EL (cell line): ENCODE measurements at places on chromosomes 3 and 15.

DNA sequence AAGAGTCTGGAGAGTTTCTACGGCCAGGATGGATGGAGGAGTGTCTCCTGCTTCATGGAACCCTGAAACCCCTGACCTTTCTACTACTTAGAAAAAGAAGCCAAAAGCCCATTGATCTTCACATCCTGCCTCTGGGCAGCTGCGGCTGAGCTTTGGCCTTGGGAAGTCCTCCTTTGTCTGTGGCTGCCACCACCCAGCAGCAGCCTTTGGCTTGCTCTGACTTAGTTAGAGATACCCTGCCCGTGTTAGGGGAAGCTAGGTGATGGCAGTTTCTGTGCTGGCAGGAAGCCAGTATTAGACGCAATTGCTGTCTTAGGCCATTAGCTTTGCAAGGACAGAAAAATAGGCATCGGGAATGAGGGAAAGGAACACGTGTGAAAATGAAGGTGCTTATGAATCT lies 18.8 kb downstream of the APH1B start:
- no peak for DNase-seq

- no peak for DNase-seq
These were observed 21.1 kb downstream of the CTSH start for GRCh38 chr15:78923480-78924360.

DNA sequence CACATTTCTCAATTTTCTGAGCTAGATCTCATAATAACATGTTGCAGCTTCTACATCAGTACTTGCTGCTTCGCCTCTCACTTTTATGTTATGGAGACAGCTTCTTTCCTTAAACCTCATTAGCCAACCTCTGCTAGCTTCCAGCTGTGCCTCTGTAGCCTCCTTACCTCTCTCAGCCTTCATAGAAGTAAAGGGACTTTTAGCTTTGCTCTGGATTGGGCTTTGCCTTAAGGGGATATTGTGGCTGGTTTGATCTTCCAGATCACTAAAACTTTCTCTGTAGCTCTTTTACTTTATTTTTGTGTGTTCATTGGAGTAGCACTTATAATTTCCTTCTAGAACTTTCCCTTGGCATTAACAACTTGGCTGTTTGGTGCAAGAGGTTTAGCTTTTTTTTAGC lies 150.1 kb downstream of the ATG7 start:
- no peak for DNase-seq

GRCh38 chr15:64703632-64703959 lies 71.8 kb downstream of the RBPMS2 start:
- DNase-seq = no peak

DNA sequence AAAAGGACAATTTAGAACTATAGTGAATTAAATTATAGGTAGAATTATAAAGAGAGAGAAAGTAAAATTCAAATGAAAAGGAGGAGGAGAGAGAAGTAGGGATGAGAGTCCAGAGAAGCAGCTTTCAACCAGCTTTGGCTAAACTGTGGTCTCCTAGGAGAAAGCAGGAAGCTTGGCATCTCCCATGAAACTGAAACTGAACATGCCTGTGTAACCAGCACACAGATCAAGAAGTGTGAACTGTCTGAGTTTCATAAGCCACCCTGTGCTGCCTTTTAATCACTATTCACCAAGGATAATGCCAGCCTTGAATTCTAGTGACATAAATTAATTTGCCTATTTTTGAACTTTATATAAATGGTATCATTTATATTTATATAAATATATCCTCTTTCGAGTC lies 128.5 kb downstream of the MYRIP start:
- peak; percentile 20 for DNase-seq

- no peak for DNase-seq
These were observed 28.8 kb downstream of the PPM1L start for GRCh38 chr3:160784853-160785252.

GRCh38 chr3:174862101-174862500 lies 3.0 kb downstream of the NAALADL2 start:
- no peak for DNase-seq

DNA sequence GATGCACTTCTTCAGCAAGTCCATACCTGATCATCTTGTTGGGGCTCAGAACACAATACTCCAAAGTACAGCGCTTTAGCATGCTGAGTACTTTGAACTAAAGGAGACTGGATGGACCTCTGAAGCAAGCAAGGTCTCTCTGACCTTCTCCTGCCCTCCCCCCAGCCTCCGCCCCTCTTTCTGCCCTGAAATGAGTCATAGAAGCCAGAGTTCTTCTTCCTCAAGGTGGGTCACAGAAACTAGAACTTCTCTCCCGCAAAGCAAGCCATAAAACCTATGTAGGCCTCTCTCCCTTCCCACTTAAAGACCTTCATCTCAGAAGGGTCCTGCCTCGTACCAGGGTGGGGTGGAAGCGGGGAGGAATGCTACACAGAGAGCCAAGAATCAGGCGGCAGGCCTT lies 230.5 kb upstream of the PROK2 start:
- no peak for DNase-seq

DNA sequence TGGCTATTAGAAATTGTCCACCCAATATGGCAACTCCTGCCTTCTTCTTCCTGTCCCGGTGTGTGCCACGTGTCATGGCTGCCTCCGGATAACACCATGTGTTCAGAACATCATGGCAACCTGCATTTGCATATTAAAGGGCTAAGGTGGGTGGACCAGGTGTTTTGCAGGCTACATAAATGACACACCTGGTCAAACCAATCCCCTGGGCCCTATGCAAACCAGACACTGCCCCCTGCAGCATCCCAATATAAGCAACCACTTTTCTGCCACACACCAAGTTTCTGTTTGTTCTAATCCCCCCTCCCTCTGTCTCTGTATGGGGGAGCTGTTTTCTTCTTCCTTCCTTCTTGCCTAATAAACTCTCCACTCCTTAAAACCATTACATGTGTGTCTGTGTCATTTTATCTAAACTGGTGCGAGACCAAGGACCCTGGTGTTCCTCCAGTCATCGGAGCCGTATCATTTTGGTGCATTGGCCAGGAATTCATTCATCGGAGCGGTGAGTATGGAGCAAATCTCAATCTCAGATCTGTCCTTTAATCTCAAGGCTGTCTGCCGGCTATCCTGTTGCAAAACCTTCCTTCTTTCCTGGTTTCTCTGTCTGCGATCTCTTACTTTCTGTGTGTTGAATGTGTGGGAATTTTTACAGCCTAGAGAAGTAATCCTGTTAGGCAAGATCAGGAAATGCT lies 44.5 kb downstream of the NCEH1 start:
- no peak for DNase-seq

DNA sequence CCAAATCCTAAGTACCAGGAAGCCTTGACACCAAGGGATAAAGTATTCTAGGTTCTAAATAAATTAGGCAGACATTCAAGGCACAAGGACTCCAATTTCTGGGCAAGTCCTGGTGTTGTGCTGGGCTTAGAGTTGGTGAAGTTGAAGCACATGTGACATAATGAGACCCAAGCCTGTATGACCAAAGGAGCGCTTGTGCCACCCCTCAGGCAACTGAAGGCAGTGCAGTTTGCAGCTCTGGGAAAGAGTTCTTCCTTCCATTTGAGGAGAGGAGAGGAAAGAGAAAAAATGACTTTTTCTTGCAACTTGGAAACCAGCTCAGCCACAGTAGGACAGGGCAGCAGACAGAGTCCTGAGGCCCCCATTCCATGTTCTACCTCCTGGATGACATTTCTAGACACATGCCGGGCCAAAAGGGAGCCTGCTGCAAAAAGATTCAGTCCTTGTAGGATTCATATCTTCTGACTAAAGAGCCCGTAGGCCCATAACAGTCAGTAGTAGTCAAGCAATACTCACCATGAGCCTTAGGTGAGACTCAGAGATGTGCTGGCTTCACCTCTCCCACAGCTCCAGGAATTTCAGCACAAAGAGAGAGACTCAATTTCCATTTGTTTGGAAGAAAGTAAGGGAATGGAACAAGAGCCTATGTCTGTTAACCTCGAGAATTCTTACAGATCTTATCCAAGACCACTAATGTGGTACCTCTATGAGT lies 588.8 kb upstream of the BCHE start:
- no peak for DNase-seq

- DNase-seq = no peak
These were observed 11.5 kb downstream of the TLR9 start for GRCh38 chr3:52213901-52214300.

- DNase-seq = no peak
These were observed 90.3 kb downstream of the AKAP13 start for GRCh38 chr15:85470563-85471271.

DNA sequence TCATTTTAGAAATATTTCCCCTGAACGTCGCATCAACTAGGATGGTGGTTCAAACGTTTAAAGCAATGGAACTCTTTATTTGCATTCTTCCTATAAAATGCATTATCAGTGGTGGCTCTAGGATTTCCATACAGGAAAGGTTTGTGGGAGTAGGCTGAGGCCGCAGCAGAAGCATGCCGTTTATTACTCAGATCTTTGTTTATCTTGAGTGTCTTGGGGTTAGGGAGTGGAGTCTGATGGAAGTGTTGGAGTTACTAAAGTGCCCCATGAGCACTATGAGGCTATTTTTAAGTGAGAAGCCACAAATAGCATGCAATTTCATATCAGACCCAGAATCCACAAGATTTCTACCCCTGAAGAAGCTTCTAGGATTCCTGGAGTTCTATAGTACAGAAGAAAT lies 26.2 kb downstream of the ATOSA start:
- peak; percentile 77 for DNase-seq

DNA sequence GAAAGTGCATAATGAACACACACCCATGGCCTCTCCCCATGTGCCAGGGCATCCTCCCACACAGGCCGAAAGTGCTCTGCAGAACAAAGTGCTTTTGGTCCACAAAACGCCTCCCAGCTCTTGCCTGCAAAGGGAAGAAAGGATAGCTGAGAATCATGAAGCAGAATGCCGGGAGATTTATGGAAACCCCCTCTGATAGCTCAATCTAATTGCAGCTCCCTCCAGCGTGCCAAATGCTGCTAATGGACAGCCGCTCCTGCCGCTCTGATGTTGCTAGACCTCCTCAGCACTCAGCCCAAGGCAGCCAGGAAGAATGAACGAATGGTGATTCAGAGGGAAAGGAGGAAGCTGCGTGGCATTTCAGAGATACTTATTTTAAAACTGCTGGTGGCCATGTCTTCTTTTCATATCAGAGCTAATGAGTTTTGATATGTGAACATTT lies 145.3 kb downstream of the TJP1 start:
- peak; percentile 32 for DNase-seq

- no peak for DNase-seq
These were observed 268.0 kb upstream of the ARHGEF26 start for GRCh38 chr3:153853163-153853562.

DNA sequence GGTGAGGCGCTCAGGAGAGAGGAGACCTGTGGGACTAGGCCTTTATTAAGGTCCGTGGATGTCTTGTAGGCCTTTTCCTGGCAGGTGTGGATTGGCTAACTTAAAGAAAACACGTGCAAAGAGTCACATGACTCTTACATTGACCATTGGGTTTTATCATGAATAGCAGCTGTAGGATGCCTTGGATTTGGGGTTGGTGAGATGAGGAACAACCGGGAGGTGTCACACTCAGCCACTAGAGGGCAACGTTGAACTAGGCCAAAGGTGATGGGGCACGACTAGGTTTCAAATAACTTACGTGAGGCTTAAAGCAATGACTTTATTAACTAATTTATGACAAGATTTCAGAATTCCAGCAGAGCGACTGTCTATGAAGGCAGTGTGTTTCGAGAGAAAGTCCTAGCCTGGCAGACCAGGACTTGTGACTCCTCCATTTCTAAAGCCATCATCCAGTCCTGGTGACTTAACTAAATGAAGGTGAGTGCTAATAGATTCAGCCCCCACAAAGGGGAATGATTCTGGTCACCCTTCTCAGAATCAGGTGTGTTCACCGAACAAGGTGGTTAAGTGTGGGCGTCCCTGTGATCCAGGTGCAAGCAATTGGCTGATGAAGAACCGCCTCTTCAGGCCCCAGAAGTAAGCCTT lies 345.6 kb downstream of the MCTP2 start:
- DNase-seq = peak; percentile 3

GRCh38 chr15:48644827-48645557 lies 517 bp downstream of the FBN1 start:
- peak; percentile 67 for DNase-seq

DNA sequence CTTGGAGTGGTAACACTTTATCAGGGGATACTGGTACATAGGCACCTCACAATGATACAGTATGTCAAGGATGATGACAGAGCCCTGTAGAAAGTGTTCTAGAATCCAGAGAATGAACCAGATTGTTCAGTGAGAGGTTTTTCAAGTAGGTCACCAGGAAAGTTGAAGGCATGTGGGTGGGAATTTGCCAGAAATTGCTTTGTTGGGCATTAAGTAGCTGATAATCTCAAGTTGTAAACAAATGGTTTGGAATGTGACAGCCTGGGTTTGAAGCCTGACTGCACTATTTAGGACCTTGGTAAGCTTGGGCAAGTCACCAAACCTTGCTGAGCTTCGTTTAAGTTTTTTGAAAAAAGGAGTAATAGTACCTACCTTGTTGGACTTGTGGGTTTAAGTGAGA lies 12.5 kb downstream of the SLC35G2 start:
- no peak for DNase-seq

GRCh38 chr3:22951910-22952309 lies 251.2 kb upstream of the UBE2E2 start:
- DNase-seq = no peak

- no peak for DNase-seq
These were observed 21.3 kb upstream of the KLF13 start for GRCh38 chr15:31305375-31305774.

- DNase-seq = no peak
These were observed 274.4 kb downstream of the ADAMTSL3 start for GRCh38 chr15:83928392-83928734.

GRCh38 chr15:59327942-59328341 lies 44.7 kb downstream of the MYO1E start:
- DNase-seq = no peak

DNA sequence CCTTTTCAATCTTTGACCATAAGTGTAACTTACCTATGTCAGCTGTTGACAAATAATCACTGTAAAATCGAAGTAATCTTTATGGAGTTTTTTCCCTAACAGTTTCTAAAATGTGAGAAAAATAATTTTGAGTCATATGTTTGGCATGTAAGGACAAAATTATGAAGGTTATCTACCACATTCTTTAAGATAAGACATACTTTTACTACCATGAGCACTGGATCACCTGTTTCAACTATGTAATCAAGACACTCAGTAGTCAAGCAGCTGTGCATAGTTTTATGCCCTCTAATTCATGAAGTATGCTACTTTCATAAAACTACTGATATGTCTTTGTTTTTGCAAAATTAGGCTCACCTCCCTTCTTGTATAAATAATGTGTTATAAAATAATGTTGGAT lies 12.1 kb downstream of the FGF7 start:
- peak; percentile 28 for DNase-seq

DNA sequence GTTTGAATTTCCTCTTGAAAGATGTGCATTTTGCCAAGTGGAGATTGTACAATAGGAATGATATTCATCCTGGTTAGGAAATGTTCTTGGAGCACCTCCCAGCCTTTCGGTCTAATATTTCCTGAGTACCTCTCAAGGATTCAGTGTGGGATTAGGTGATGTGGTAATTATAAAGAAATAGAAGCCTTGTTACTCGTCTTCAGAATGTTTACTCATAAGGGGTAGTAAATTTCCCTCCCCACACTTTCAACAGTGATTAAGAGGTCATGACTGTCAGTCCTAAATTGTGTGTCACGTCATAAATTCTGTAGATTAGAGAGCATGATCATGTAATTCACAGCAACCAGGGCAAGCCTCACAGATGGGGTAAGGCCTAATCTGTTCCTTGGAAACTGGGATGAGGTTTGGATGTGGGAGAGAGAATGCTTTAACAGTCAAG lies 633.1 kb upstream of the TBL1XR1 start:
- DNase-seq = peak; percentile 80

- DNase-seq = peak; percentile 55
These were observed 621.8 kb downstream of the MECOM start for GRCh38 chr3:169041677-169042171.
